ENCODE measurements at places on chromosomes 7 and 10.

DNA sequence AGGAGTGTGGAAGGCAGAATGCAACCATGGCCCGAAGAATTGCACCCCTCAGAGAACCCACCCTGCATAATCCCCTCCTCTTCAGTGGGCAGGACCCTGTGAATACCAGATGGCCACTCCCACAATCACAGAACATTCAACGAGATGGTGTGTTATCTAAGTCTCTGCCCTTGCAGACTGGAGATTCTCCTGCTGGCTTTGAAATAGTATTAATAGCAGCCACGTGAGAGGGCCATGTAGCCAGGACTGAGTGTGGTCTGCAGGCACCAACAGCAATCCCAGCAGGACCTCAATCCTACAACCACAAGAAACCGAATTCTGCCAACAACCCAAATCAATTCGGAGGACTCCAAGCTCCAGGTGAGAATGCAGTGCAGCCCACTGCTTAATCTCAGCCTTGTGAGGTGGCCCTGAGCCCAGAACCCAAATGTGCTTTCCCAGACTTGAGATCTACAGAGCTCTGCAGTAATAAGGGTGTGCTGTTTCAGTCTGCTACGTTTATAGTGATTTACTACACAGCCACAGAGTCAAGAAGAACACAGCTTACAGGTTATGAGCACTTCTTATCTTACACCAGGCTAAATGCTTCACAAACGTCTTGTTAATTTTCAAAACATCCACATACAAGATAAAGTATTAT is 72.1 kb downstream of the VOPP1 start:
- DNase-seq = no peak

DNA sequence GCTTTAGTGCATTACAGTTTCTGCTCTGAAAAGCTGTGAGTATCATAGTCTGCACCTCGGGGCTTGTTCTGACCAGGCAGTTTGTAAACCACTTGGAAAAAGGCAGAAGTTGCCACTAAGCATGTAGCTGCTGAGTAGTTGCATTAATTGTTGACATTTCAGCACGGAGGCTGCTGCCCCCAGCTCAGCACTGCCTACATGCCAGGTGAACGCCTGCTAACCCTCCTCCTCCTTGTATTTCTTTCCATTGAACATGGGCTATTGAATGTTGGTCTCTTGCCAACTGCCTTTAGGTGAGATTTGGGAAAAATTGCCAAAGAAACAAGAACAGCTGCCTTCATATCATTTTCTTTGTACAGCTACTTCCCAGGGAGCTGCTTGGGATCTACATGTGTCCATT is 164.2 kb downstream of the RAPGEF5 start:
- no peak for DNase-seq

DNA sequence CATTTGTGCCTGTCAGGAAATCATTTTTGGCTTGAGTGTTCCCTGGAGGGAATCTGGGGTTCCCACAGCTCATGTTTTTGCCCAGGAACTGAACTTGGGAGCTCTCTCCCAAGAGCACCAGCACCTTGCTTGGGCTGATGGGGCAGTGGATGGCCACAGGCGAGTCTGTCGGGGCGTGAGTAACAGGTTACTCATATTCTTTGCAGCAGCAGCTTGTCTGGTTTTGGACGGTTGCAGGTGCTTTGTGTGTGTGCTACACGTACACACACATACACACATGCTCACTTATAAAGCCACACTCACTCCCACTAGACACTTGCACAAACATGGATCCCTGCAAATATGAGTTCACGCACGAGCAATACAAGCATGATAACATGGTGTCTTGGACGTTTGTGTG is 2.9 kb upstream of the PALD1 start:
- no peak for DNase-seq

DNA sequence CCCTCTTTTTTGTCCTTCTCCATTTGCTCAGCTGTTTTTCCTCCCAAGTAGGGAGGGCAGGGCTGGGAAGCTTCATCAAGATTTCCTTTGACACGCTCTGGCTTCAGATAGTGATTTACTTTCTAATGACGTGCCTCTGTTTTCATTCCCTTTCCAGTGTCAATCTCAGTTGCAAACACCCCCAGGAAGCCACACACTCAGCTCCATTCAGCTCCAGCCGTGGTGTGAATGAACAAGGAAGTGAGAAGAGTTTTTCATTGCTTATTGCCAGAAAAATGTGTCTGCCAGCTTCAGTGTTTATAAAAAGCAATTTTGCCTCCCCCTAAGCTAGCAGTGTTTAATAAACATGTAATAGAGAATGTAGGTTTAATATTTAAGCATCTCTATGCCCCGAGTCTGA is 108.7 kb upstream of the DPP6 start:
- DNase-seq = no peak

DNA sequence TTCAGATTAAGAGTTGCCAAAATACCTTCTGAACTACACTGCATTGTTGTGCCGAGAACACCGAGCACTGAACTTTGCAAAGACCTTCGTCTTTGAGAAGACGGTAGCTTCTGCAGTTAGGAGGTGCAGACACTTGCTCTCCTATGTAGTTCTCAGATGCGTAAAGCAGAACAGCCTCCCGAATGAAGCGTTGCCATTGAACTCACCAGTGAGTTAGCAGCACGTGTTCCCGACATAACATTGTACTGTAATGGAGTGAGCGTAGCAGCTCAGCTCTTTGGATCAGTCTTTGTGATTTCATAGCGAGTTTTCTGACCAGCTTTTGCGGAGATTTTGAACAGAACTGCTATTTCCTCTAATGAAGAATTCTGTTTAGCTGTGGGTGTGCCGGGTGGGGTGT is 45.0 kb downstream of the DAGLB start:
- DNase-seq = no peak

Measured in D721Med (cell line).